ENCODE measurements at places on chromosomes 5 and 9.

DNA sequence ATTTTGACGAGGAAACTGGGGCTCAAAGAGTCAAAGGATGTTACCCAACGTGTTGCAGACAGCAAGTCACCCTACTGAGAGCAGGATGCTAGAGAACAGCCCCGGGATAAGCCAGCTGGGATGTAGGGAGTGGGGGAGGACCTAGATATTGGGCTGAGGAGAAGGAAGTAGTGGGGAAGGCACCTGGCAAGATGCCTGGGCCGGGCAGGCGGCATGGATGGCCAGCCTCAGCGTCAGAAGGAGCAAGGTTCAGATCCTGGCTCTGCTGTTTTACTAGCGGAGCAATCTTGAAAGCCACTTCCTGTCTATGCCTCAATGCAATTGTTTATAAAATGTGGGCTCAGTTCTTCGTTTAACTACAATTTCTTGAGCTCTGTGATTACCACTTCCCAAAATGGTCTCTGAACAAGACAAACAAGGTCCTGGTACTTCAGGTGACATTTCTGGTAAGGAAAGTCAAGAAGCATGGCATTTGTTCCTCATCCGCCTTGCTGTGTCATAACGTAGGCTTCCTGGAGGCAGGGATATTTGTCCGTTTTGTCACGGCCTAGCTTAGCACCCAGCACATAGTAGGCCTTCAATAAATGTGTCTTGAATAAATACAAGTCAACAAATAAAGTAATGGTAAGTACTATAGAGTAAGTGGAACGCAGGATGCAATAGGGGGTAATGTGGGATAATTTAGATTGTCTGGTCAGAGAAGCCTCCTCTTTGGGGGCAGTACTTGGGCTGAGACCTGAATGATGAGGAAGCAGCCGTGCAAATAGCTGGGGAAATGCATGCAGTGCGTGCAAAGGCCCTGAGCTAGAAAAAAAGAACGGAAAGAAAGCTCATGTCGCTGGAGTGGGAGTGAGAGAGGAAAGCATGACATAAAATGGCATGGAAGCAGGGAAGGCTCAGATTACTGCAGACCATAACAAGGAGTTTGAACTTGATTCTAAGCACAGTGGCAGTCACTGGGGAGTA, 70.5 kb downstream of the SMIM23 start:
- no peak for DNase-seq

DNA sequence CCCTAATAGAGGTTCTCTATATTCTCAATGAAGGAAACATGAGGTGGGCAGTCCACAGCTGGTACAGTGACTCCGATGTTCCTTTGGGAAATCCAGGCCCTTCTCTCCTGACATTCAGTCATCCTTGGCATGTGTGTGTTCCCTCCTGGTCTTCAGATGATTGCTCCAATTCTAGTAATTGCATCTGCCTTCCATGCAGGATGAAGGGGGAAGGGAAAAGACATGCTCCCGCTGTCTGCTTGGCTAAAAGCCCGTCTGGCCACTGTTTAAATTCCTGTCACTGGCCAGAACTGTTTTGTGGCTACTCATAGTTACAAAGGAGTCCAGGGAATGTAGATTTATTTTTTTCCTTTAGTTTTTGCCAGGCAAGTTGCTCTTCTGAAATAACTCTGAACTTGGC, 65.0 kb downstream of the MAST4 start:
- no peak for DNase-seq

- DNase-seq, result no peak
These were observed 742.0 kb upstream of the RGMB start for GRCh38 chr5:98031496-98031895.

GRCh38 chr5:133863857-133864585, 104.4 kb downstream of the C5orf15 start:
- no peak for DNase-seq

DNA sequence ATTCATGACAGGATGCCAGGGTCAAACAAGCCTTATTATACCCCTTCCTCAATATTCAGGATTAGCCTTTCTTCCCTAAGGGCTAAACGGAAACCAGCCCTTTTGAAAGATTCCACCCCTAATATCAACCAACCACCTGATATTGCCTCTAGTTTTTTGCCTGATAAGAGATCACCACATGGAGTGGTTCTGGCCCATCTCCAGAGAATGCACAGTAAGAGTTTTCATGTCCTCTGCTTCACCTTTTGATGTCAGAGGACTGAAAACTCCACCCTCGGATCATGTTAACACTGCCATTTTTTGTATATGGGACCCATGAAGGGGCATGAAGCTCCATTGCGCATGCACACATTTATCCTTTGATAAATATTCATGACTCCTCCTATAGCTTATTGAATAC, 5.8 kb upstream of the LNPEP start:
- DNase-seq, result no peak

GRCh38 chr5:134099939-134100282, 14.6 kb upstream of the TCF7 start:
- no peak for DNase-seq

DNA sequence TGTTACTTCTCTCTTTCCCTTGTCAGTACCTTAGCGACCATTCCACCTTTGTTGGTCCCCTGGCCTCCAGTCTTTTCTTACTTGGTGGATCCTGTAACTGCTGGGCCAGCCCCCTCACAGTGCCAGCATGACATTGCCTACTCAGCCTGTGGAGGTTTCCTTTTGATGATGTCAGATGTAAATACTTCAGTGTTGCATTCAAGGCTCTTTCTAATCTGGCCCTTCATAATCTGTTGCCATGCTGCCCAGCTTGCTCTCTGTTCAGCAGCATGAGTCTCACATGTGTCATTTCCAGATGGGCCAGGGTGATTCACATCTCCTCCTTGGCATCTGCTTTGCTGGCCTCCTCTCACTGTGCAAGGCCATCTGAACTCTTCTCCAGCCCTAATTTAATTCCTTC, 57.1 kb downstream of the MAST4 start:
- DNase-seq, result no peak

GRCh38 chr9:10339152-10339551, 273.6 kb downstream of the PTPRD start:
- DNase-seq, result no peak

DNA sequence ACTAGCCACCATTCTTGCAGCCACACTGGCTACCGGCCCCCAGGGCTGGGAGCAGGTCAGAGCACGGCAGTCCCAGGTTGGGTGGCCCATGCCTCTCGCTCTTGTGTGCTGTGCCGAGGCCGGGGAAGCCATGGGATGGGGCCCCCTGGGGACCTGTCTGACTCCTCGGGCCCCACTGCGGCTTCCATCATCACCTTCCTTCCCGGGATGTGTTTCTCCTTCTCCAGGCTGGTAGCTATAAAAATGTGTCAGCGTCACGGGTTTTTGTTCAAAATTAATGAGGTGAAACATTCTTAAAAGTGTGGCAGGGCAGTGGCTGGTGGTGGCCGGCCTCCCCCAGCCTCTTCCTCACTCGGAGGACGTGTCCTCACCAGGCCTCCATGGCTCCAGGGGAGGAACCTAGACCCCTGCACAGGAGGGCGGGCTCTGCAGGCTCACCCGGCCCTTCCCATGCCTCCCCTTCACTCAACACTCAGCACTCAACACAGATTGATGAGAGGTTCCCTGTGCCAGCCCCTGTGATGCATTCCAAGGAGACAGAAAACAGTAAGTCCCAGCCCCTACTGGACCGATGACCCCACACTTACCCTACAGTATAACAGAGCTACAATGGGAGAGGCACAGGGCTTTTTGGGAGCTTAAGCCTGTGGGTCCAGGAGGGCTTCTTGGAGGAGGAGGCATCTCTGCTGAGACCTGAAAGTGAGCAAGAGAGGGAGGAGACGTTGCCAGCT, 43.2 kb downstream of the PTGES start:
- no peak for DNase-seq

DNA sequence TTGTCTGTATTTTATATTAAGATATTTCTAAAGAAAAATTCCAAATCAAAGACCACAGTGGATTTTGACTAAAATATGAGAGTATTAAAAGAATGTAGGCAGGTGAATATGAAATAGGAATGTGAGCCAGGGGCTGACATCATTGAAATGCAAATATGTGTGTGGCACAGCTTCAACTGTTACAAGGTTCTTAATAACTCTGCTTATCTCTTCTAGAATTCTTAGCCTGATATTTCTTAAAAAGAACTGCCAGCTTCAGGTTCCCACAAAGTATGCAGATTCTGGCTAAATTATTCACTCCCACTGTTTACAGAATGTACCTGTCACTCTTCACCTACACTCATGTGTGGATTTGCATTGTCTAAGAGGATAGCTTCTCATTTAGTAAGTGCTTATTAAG, 274.4 kb downstream of the DIRAS2 start:
- no peak for DNase-seq

- no peak for DNase-seq
These were observed 2.6 kb downstream of the RNF44 start for GRCh38 chr5:176534640-176535039.

GRCh38 chr9:130480673-130481072, 35.9 kb downstream of the ASS1 start:
- no peak for DNase-seq

DNA sequence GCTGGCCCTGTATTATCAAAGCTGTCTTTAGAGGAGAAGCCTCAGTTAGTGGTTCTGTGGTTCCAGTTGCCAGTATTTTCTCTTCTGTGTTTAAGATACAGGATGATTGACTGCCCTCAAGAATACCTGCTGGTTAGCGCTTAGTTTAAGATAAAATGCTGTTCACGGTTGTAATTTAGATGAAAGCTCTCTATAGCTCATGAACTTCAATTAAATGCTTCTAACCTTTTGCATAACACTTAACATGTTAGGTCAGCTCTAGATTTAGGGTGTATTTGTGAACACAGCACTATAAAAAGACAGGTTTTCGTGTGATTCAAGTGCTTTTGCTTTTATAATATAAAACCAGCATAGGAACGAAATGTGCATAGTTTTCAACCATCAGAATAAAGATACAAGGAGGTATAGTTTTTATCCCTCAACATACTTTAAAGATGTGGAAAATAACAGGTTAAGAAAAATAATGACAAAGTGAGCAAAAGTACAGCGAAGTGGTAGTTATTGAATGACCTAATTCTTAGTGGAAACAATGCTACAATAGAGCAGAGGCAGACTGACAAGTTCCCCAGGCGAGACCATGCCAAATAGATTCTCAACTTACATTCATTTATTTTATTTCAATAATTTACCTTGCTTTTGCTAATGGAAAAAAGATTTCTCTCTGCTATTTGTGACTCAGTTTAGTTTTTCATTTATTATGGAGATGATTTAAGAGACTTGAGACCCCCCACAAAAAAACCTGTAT, 602.6 kb upstream of the DMAC1 start:
- DNase-seq, result no peak

- no peak for DNase-seq
These were observed 77.0 kb downstream of the CYFIP2 start for GRCh38 chr5:157342822-157343402.

DNA sequence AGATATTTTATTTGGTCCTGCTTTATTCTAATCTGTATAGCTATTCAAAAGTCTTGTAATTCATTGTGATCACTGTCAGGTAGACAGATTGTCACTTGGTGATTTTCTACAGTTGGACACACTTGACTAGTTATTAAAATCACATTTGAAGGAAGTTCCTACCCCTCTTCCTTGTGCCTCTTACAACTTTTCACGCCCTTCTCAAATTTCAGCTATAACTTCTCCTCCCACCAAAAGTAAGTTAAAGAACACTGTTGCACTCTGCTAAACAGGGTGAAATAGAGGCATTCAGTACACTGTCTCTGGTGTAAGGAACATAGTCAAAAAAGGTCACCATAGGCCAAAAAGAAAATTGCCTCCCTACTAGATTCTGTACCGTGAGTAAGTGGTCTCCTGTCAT, 142.1 kb upstream of the POU5F2 start:
- DNase-seq, result no peak

DNA sequence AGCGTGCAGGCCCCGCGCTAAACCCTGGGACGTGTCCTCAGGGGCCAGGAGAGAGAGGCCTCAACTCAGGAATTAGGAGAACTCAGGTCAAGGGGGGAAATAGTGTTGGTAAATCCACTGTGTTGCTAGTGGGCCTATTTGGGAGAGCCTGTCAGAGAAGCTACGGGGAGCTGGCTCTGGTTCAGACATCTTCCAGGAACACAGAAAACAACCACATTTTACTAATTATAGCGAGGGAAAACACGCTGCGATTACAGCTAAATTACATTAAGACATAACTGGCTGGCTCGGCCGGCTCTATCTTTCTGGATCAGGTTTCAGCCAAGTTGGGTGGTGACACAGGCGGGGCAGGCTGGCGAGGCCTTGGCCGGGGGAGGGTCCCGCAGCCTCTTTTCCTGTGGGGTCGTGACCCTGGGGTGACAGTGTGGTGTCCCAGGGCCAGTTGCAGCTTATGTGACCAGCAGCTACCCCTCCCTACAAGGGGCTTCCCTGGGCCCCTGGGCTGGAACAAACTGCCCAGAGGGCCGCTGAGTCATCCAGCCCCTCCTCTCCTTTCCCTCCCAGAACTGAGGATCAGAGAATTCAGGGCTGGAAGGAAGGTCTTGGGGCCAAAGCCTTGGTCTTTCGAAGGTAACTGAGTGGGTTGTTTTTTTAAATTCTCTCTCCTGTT, 75.1 kb downstream of the FGF18 start:
- DNase-seq, result no peak

- no peak for DNase-seq
These were observed 501.3 kb upstream of the FTMT start for GRCh38 chr5:121350181-121350930.

DNA sequence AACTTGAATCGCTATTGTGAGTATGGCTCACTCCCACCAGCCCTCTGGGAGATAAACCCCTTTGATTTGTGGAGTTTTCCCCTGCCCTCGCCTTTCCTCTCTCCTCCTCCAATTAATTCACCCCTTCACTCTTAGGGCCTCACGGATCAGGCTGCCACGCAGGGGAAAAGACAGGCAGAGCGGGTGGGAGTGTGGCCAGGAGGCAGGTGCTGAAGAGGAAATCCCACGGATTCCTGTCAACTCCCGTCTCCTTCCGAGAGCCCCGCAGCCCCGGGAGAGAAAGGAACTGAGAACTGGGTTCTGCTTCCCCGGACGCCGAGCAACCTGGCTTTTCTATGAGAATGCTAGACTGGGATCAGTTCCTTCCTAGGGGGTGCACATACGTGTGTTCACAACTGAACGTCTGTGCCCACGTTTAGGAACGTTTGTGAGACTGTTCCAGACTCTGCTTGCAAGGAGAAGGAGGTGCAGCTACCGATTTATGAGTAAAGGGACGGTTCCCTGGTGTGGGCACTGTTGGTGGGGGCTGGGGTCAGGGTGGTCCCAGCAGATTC, 314.5 kb upstream of the TLE4 start:
- no peak for DNase-seq

DNA sequence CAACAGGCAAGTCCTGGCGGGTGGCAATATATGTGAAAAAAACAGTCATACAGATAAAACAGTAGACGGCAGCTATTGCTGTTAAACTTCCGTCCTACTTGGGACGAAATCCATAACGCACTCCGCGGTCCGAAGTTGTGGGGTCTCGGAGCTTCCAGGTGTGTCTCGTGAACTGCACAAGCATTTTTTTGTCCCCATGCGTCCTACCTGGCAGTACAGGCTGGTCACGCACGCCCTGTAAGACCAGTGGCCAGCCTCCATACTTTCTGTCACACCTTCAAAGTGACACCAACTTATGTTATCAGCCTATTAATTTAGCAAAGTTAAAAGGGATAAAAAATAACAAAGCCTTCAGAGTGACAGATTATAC, 51.3 kb downstream of the TGFBI start:
- DNase-seq, result no peak

- DNase-seq, result no peak
These were observed 9.1 kb downstream of the FAT2 start for GRCh38 chr5:151581812-151582583.

Data from CD8-positive, alpha-beta T cell (primary cell).